NCI-H1105 treated with DMSO at 0.1 percent for 48 hours (cell line): ENCODE measurements at places on chromosomes 3 and 15.
A peak's percentile ranks its signal among the peaks of the same experiment; 100 is the strongest.

DNA sequence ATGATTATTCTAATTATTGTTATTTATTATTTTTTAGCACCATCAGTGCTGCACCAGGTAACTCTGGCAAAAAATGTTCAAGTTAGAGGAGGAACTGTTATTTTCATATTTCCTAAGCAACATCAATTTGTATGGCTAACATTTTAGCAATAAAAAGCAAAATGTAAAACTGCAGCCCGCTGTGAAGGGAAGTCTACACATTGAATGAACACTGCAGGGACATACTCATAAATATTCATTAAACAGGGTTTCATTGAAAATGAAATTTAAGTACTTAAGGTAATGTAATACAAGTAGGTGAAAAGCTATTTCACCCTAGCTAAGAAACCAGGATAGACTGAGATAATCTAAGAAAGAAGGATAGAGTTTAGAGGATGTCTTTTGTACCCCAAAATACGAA, 532.7 kb downstream of the NLGN1 start:
- DNase-seq: no peak

- no peak for DNase-seq
Observed at GRCh38 chr3:115478359-115478758, 145.0 kb upstream of the GAP43 start.

DNA sequence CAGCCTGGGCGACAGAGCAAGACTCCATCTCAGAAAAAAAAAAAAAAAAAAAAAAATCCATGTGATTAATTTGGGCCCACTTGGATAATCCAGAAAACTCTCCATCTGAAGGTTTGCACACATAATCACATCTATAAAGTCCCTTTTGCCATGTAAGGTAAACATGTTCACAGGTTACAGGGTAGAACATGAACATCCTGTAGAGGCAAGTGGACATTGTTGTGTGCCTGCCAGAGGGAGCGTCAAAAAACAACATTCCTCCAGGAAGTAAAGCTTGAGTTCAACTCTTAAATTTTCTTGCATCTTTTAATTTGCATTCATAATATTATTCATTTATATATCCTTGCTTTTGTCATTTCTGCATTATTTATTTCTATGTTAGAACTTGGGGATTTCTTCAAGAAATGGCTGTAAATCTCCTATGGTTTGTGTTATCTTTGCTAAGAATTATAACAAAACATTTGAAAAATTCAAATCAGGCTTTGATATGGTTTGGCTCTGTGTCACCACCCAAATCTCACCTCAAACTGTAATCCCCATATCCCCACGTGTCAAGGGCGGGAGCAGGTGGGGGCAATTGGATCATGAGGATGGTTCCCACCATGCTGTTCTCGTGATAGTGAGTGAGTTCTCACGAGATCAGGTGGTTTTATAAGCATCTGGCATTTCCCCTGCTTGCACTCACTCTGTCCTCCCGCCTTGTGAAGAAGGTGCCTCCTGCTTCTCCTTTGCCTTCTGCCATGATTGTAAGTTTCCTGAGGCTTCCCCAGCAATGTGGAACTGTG, 11.3 kb upstream of the TTBK2 start:
- no peak for DNase-seq

DNA sequence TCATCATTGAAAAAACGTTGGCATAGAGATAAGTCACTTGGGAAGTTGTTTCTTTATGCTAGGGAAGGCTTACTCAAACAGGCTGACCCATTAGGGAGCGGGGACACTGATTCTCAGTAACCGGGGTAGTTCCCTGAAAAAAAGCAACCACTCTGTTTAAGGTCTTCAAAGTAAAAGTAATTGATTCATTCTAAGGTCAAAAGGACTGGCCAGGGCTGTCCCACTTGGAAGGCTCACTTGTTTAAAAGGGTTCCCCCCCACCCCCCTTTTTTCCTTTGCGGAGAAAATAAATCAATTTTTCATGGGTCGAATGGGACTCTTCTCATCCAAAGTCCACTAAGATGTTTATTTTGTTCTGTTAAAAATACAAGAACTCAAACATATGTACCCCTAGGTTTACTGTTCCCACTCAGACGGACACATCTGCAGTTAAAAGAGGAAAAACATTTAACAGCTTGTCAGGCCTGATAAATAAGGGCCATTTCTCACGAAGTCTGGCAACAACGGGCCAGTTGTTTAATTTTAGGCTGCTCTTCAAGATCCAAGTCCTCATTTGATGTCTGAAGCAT, 53.0 kb downstream of the ARHGEF3 start:
- DNase-seq: no peak

DNA sequence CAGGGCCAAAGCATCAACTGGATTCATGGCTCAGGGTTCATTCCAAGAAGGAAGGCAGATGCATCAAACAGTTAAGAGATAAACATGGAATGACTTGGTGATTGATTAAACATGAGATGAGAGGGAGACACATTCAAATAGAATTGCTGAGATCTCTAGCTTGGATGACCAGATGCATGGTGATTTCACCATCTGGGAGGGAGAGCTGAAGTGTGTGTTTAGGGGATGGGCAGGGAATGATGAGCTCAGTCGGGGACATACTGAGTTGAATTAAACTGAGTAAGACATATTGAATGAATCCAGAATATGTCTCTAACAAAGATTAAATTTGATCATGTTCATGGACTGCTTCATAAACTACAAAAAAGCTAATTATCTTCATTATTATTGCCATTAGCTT, 35.5 kb downstream of the CADPS start:
- DNase-seq: no peak

GRCh38 chr15:87209891-87210689, 1046.4 kb downstream of the NTRK3 start:
- no peak for DNase-seq

GRCh38 chr3:139202226-139202958, 141.4 kb upstream of the MRPS22 start:
- DNase-seq: no peak

GRCh38 chr3:18558507-18558906, 133.4 kb upstream of the SATB1 start:
- no peak for DNase-seq

GRCh38 chr3:59313365-59313764, 263.5 kb upstream of the CFAP20DC start:
- peak; percentile 0 for DNase-seq

- no peak for DNase-seq
Observed at GRCh38 chr3:33212406-33212805, 6.2 kb downstream of the SUSD5 start.

GRCh38 chr15:29349196-29349595, 79.6 kb upstream of the NSMCE3 start:
- DNase-seq: no peak

GRCh38 chr3:52117537-52117936, 36.7 kb downstream of the POC1A start:
- DNase-seq: no peak

- peak; percentile 58 for DNase-seq
Observed at GRCh38 chr3:68162644-68163043, 508.2 kb upstream of the SUCLG2 start.

DNA sequence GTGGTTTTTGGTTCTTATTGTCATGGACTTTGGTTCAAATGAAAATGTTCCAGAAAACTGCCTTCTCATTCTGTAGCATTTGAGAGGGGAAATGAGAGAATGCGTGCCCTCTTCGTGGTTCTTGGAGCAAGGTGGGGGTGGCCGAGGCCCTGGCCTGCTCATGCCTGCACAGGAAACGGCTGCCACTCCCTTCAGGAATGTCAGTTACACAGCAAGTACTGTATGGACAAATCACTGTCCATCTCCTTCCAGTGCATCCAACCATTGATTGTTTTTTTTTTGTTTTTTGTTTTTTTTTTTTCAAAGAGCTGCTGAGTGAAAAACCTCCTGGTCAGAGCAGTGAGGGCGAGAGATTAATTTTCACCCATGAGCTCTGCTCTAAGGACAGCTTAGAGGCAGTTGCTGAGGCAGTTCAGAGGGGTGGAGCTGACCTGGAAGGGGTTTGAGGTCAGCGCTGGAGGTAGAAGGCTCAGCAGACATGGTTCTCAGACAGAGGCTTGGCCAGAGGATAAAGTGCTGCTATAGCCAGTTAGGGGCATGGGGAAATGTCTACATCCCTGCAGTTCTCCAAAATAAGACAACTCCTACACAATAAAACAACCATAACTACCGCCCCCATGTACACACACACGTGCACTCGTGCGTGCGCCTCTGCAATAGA, 20.2 kb upstream of the KIF23 start:
- DNase-seq: no peak

- DNase-seq: peak; percentile 32
Observed at GRCh38 chr15:39874890-39875549, 45.0 kb downstream of the GPR176 start.

DNA sequence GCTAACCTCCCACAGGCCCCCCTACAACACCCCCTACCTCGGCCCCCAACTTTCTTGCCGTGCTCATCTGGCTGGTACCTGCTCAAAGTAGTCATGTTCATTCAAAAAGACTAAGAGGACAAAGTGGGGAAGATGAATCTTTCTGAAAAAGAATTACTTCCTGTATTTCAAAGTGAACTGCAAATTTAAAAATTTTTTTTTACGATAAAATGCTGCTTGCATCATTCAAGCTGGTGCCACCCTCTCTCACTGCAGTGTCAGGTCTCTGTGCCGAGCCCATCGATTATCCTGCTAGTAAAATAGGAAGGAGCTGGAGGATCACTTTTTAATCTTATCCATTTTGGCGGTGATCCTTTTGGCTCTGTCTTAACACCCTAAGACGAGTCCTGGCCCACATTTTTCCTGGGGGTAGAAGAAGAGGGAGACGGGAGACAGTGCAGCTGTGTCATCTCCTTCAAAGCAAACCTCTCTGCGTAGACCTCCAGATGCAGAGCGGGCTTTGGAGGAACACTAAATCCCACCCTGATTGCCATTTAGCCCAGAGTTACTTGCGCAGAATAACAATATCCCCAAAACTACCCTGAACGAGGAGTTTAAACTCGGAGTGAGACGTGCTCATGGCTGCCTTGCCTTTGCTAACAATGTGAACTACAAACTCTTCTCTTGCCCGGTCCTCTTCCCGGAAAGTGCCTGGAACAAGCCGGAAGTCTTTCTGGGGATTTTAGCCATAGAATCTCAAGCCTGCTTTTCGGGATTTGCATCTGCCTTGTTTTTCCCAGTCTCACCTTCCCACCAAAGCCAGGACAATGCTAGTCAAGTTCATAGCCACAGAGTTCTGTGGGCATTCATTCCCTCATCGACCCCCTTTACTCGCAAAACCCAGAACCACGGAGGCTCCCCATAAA, 66.2 kb upstream of the CGNL1 start:
- DNase-seq: no peak

DNA sequence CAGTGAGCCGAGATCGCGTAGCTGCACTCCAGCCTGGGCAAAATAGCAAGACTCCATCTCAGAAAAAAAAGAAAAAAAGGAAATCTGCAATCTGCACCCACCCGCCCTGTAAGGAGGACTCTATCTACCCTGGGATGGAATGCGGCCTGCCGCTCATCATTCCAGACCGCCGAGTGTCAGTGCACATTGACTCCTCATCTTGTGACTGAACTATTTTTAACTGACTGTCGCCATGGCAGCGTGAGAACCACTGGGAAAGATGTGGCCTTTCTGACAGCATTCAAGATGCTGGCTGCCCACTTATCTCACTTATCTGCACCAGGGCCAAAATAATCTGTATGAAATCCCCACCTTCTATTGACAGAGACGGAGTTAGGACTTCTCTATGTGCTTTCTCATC, 38.8 kb upstream of the ANKRD34C start:
- no peak for DNase-seq

- no peak for DNase-seq
Observed at GRCh38 chr15:31367730-31368344, 41.2 kb downstream of the KLF13 start.

GRCh38 chr3:117723825-117724224, 1014.2 kb downstream of the TUSC7 start:
- no peak for DNase-seq

GRCh38 chr3:111803123-111803593, 55.9 kb upstream of the PHLDB2 start:
- DNase-seq: no peak

DNA sequence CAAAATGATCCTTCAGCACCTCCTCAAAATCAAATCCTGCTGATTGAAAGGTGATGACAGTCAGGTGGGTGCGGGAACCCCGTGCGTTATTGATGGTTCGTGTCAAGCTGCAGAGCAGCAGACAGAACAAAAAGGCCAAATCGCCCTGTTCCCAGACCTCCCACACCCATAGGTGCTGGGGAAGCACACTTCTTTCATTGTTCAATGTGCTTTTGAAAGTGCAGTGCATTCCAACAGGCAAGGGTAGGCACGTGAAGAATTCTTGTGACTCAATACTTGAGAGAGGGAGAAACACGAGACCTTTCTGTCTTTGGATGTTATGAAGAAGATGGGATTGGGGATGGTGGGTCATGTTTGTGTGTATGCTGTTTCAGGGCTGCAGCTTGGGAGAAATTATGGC, 514.0 kb downstream of the MCTP2 start:
- DNase-seq: no peak

DNA sequence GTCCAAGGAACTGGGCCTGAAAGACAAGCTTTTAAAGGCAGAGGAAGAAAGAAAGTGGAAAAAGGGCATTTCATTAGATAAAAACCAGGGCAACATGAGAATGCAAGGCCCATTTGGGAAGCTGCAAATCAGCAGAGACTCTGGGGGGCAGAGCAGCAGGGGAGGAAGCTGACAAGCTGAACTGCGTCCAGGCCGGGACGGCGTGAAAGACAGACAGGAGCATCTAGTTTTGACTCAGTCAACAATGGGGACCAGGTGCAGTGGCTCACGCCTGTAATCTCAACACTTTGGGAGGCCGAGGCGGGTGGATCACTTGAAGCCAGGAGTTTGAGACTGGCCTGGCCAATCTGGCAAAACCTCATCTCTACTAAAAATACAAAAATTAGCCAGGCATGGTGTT, 69.9 kb downstream of the CDC25A start:
- no peak for DNase-seq

DNA sequence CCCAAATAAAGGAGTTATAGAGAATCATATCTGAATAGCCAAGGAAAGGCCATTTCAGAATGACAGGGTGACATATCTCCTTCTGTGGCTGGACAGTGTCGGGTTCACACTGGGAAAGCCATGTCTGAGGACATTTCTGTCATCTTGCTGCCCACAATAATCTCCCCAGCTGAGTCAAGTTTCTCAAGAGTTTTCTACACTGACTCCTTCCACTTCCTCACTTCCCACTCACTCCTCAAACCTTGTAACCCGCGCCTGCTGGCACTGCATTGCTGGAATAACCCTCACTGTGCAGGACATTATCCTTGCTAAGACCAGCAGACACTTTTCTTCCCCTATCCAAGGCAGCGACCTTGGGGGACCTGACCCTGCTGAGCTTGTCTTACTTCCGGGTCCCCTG, 5.3 kb upstream of the INSYN1 start:
- no peak for DNase-seq

GRCh38 chr15:96079882-96080281, 250.6 kb upstream of the NR2F2 start:
- DNase-seq: no peak

DNA sequence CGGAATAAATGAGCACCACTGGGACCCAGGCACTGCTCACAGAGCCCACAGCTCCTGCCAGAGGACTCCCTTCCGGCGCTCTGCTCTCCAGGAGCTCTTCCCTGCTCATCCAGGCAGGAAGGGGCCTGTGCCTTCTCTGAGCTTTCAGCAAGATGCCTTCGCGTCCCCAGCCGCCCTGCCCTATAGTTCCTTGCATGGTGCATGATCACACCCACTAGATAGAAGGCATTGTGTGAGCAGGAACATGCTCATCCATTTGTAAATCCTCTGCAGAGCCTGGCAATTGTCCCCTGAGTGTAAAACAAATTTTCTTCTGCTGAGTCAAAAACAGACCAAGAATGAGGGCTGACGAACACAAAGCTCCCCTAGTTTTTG, 181.6 kb downstream of the MEGF11 start:
- DNase-seq: no peak
